ENCODE measurements at places on chromosomes 6 and 20.

GRCh38 chr6:11878029-11878428 is 99.4 kb upstream of the ADTRP start:
- DNase-seq, result no peak

- DNase-seq, result no peak
These were observed 59.0 kb downstream of the PFDN4 start for GRCh38 chr20:54266844-54267243.

- no peak for DNase-seq
These were observed 129.7 kb downstream of the PLG start for GRCh38 chr6:160831739-160832138.

GRCh38 chr6:148053209-148053608 is 289.4 kb upstream of the SASH1 start:
- no peak for DNase-seq

DNA sequence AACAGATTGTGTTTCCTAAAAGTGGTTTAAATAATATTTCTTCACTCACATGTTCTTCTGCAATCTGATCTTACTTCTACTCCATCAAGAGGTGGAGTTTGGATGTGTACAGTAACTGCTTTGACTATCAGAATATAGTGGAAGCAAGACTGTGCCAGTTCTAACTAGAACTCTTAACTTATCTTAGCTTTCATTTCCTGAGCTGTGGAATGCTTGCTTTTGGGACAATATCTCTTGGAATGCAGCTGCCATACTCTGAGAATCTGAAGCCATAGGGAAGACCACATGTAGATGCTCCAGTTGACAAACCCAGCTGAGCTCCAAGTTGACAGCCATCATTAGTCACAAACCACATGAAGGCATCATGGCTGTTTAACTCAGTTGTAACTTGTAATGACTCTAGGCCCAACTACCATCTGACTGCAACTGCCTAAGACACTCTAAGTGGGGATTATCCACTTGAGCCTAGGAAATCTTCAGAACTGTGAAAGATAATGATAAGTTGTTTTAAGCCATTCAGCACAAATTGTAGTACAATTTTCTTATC is 40.8 kb upstream of the MAN1A1 start:
- no peak for DNase-seq

GRCh38 chr6:42165016-42165415 is 8.1 kb upstream of the GUCA1A start:
- no peak for DNase-seq

DNA sequence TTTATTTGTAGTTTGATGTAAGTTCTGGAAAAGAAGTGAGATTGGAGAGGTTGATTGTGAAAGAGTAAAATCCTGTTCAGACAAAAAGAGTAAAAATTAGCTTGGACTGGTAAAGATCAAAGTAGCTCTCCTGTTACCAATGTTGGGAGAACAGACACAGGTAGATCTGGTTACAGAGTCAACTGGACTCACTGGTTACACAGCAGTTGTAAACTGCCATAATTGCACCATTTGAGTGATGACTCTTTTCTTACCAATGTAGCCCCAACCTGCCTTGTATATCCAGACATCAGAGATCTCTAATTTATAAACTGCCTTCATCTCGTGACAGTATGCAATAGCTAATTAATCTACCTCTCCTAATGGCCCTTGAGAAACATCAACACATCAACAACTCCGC is 165.6 kb upstream of the PRSS16 start:
- DNase-seq, result no peak

GRCh38 chr6:42276034-42276890 is 58.6 kb upstream of the MRPS10 start:
- DNase-seq, result no peak

DNA sequence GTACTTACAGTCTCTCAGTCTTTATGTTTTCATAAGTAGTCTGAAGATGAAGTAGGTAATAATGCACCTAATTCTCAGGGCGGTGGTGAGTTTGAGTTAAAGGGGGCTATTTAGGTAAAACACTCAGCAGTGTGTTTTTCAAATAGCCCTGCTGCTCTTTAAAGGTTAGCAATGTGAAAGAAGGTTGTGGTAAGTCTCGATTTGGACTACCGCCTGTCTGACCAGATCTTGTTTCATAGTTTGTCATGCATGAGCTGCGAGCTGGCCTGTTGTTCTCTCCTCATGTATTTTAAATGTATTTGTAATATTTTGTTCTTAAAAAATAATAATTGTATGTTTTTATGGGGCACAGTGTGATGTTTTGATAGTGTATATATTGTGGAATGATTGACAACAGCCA is 340.2 kb downstream of the DHX35 start:
- DNase-seq, result no peak

- DNase-seq, result no peak
These were observed 628.0 kb upstream of the ID4 start for GRCh38 chr6:19209202-19209601.

GRCh38 chr6:34246563-34247391 is 2.0 kb downstream of the SMIM29 start:
- peak; percentile 67 for DNase-seq

DNA sequence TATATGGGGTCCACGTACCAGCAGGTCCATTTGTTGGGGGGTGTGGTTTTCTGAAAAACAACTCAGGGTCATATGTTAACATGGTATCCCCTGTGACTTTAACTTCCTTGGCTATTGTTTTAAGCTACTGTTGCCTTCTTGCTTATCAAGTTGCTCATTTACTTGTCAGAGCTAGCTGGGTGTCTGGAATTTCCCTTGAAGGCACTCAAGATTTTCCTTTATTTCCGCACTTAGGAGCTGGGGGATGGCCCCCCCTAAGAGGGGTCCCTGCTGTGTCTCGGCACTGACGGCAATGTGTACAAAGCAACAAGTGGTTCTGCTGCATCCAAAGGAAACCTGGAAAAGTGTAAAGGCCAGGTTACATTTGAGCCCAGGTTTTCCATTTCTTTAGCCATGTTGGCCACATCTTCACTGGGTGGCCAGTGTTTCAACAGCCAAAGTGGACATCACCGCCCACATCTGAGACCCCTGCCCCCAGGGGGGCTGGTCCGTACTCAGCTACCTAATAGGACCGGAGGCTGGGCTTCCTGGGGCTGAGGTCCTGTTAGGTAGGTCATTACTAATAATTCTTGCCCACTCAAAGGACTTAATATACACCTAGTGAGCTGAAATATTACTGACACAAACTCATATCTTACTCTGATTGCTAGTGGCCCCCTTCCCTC is 24.8 kb upstream of the SYNDIG1 start:
- no peak for DNase-seq

GRCh38 chr6:112470950-112471349 is 123.8 kb downstream of the RFPL4B start:
- DNase-seq, result no peak

DNA sequence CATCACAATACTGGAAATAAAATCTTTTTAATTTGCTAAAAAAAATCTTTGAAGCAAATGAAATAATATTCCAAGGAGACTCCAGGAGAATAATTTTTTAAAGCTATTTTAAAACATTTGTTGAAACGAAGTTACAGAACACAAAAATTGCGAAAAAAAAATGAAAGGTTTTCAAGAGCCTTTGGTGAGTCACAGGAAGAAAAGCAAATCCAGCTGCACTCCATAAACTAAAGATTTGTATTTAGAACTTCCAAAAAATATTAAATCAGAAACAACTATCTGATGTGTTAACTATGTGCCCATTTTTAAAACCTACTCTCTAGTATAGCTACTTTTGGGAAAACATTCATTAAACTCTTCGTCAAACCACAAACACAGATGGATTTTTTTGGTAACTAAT is 23.6 kb downstream of the PDSS2 start:
- no peak for DNase-seq

- DNase-seq, result no peak
These were observed 112.1 kb upstream of the IYD start for GRCh38 chr6:150256618-150257272.

GRCh38 chr6:144639654-144640053 is 354.5 kb downstream of the UTRN start:
- DNase-seq, result no peak

GRCh38 chr6:144190593-144190992 is 40.3 kb downstream of the STX11 start:
- no peak for DNase-seq

DNA sequence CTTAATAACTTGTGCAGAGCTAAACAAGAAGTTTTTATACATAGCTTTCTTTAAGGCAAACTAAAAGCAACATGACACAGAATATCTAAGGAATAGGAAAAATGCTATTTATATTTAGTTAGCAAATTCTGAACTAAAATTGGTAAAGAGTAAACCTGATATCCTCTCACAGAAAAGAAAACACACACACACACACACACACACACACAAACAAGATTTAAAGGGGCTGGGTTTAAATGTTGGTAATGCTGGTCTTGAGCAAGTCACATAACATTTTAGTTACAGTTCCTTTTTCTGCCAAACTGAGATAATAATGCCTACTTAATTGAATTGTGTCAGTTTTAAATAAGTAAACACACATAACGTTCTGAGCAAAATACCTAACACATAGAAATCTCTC is 1.6 kb downstream of the TRDN start:
- no peak for DNase-seq

DNA sequence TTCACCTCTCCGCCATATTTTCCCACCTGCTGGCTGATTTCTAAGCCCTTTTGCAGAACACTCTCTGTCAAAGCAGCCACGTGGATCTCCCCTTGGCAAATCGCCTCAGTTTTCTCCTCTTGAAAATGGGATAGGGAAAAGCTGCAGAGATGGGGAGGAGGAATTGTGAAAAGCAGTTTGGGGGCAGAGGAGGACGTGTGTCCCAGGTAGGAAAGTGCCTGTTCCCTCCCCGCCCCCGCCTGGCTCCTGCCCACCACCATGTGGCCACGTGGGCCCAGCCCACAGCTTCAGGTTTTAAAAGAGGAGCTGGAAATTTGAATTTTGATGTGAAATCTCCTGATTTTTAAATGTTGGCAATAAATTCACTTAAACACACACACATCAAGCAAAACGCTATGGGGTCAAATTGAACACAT is 3.6 kb upstream of the CEBPB start:
- no peak for DNase-seq

DNA sequence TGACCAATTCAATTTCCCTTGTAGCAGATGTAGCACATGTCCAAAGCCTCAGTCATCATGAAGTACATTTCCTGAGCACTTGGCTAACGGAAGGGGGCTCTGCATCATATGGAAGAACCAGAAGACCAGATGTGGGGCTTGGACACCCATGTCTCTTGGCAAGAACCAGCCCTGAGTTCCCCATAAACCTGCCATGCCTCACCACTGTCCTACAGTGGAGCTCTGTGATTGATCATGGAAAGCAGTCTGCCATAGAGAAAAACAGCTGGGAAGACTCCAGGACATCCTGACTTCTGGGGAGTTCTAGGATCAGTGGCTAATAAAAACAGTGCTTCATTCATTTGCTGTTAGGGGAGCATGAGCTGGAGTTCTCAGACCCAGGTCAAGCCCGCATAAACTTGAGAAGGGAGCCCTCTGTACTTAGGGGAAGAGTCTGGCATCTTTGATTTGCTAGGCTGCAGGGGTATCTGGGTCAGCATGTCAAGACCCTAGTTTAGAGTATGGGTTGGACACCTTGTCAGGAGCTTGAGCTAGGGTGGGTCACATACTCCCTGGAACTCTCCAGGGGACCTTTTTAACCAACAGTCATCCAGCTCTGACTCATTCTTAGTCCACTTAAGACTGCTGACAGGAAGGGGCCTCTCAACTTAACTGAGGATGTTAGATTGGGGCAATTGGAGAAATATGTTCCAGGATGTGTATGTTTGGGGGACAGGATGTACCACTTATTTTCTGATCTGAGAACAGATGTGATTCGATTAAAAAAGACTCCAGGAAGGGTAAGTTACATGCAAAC is 26.3 kb upstream of the TRAM2 start:
- no peak for DNase-seq

GRCh38 chr6:87152526-87152955 is 2.8 kb upstream of the ZNF292 start:
- no peak for DNase-seq

DNA sequence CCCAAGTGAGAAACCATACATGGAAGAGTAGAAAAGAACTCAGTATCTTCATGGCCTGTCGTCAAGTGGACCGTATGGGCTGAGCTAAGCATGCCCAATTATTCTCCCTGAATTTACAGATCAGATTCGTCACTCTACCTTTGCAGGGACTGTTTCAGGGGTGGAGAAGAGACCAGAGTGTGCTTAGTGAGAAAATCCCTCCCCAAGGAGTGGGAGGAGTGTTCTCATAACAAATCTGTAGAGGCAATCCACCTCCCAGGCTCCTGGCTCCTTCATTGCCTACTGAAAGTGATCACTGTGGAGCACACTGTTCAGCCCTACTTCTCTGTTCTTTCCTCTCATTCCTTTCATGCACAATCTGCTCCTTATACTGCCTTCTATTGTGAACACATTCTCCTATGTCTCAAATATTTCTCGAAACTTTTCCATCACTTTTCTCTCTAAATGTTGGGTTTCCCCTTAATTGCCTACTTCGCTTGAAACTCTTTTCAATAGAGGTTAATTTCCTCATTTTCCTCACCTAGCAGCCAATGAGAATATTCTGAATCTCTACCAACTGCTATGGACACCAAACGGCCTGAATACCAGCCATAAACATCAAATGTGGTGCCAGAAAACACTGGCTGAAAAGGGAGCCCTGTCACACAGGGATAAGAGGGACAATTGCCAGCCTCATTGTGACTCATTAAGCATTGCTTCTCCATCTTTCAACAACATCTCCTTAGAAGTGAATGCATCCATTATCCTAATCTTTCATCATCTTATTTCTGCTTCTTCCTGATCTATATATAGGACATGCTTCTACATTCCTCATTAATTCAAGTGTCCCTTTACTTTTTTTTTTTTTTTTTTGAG is 398.3 kb downstream of the UTRN start:
- no peak for DNase-seq

DNA sequence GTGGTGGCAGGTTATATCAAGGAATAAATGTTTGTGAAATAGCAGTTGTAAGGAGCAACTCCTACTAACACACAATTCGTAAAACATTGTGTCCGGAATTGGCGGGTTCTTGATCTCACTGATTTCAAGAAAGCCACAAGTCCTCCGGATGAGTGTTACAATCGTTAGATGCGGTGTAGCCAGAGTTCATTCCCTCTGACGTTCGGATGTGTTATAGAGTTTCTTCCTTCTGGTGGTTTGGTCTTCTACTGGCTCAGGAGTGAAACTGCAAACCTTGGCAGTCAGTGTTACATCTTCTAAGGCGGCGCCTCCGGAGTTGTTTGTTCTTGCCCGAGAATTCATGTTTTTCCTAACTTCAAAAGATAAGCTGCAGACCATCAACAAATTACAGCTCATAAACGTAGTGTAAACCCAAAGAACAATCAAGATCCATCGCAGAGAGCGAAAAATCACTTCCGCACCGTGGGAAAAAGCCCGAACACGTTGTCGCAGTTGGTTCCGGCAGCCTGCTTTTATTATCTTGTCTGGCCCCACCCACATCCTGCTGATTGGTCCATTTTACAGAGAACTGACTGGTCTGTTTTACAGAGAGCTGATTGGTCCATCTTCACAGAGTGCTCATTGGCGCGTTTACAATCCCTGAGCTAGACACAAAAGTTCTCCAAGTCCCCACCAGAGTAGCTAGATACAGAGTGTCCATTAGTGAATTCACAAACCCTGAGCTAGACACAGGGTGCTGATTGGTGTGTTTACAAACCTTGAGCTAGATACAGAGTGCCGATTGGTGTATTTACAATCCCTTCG is 58.2 kb downstream of the TRIM27 start:
- peak; percentile 49 for DNase-seq

Measured in CD8-positive, alpha-beta T cell (primary cell).